ENCODE measurements at places on chromosomes 7 and 10.

- DNase-seq, result no peak
Measured at GRCh38 chr7:142774826-142775225, 4.1 kb downstream of the PRSS2 start.

DNA sequence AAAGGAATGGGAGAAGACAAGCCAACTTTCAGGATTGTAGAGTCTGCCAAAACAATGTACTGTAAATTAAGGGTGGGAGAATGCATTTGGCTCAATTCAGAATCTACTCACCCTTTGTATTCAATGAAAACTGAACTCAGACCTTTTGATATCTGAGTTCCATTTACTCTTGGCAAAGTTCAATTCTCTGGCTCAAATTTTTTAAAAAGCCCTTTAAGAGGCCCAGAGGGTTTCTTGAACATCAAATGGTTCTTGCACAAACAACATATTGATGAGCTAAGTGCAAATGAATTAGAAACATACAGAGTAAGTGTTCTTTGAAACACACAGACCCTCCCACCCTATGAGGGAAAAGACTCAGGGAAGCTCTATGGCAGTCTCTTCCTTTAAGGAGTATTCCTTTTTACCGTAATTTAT lies 5.2 kb upstream of the XPNPEP1 start:
- no peak for DNase-seq

- DNase-seq, result no peak
Measured at GRCh38 chr10:109343293-109343692, 580.0 kb downstream of the XPNPEP1 start.

GRCh38 chr7:91446819-91447218 lies 182.6 kb downstream of the FZD1 start:
- no peak for DNase-seq

GRCh38 chr10:80171248-80171660 lies 34.1 kb downstream of the ANXA11 start:
- no peak for DNase-seq

- DNase-seq, result no peak
Measured at GRCh38 chr10:70613941-70614340, 11.4 kb upstream of the PRF1 start.

- no peak for DNase-seq
Measured at GRCh38 chr10:61852261-61852660, 49.2 kb upstream of the ARID5B start.

DNA sequence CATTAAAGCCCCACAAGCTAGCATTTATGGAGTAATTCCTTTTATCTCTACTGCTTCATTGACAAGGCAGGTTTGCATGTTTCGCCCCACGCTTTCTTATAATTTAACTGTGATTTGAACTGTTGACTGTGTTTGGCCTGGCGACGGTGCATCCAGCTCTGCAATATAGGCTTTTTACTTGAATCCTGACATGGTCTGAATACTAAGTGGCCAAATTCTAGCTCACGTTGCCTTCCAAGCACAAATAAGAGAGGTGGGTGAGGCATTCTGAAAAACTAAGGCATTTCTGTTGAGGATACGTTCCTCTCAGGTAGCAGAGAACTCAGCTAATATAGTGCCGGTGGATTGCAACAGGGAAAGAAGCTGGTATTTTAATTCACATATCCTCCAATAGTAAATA lies 61.8 kb downstream of the NRP1 start:
- DNase-seq, result no peak

- no peak for DNase-seq
Measured at GRCh38 chr10:74153676-74154075, 2.7 kb downstream of the ADK start.

- no peak for DNase-seq
Measured at GRCh38 chr7:16838386-16838785, 33.6 kb upstream of the AGR2 start.

DNA sequence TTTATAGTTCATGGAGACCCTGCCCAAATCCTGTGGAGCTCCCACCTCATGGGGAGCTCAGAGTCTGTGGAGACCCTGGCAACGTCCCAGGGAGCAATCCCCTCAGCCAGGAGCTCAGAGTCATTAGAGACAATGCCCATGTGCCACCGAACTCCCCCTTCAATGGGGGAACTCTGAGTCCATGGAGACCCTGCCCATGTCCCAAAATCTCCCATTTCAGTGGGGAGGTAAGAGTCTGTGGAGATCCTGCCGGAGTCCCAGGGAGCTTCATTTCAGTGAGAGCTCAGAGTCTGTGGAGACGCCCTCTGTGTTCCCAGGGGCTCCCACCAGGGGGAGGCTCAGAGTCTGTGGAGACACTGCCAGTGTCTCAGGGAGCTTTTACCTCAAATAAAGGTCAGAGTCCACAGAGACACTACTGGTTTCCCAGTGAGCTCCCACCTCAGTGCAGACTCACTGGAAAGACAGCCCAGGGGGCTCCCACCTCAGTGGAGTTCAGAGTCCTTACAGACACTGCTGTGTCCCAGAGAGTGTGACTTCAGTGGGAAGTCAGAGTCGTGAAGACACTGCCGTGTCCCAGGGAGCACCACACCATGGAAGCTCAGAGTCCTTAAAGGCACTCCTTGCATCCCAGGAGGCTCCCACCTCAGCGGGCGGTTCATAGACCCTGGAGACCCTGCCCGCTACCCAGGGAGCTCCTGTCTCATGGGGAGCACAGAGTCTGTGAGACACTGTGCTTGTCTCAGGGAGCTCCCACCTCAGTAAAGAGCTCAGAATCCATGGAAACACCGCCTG lies 5.0 kb downstream of the MYO1G start:
- DNase-seq, result peak; percentile 41

- DNase-seq, result no peak
Measured at GRCh38 chr10:19120381-19120908, 71.8 kb downstream of the MALRD1 start.

GRCh38 chr10:37885850-37886249 lies 28.4 kb upstream of the ZNF248 start:
- DNase-seq, result no peak

- DNase-seq, result no peak
Measured at GRCh38 chr7:155346285-155346684, 48.6 kb downstream of the INSIG1 start.

- no peak for DNase-seq
Measured at GRCh38 chr10:50322077-50322476, 70.8 kb upstream of the ASAH2 start.

DNA sequence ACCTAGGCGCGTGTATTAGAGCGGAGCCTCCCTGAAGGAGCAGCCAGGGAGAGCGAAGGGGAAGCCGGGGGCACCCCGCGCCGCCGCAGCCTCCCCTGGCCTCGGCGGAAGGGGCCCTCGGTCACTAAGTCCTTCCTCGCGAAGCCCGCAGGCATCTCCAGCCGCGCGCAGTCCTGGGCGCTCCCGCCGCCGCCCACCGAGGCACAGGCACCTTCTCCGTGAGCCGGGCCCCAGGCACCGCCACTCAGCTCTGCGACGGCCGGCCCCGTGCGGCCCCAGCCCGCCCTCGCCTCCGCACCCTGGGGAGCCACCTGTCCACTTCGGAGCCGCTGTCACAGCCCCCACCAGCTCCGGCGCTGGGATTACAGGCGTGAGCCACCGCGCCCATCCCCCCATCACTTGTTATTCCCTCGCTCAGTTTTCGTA lies 80.8 kb downstream of the ZNF467 start:
- no peak for DNase-seq

- no peak for DNase-seq
Measured at GRCh38 chr7:30465046-30465810, 13.4 kb downstream of the NOD1 start.

DNA sequence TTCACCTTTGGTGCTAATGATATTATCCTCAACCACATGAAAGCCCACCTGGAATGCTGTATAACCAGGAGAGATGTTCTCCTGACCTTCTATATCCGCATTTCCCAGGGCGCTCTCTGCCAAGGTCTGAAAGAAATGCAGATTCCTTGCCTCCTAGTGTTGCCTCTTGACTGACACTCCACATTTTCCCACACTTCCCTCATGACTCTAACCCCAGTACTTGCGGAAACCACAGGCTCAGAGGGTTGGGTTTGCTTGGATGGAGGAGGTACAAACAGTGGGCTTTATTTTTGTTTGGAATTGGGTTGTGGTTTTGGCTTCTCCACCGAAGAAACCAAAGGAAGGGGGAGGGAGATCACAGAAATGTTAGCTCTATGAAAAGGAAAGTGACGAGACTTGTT lies 222.9 kb upstream of the CELF2 start:
- no peak for DNase-seq

GRCh38 chr7:127387974-127388373 lies 4.5 kb downstream of the ZNF800 start:
- DNase-seq, result no peak

DNA sequence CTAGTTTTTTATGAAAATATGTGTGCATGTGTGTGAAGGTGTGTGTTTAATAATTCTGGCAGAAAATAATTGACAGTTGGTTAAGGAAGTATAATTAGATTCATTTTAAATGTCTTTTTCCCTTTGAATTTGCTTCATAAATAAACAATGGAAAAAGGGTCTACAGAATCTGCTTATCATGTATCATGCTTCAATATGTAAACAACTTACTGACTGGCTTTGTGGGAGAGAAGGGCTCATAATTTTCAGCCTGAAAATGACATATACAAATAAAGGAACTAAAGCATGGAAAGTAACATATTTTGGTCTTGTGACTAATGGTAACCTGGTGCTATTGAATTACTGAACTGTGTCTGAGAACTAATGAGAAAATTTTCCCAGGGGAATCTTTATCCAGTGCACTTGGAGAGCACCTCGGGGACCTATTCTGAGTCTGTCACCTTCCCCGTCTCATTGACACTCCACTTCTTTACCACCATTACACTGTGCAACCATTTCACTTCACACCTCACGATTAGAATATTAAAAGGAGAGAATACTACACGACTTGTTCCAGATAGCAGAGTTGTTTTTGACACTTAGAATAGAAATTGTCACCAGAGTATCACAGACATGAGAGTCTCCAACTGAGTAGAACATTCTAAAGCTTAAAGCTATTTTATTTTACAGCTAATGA lies 298.6 kb downstream of the TFEC start:
- no peak for DNase-seq

GRCh38 chr10:28838908-28839307 lies 161.6 kb downstream of the BAMBI start:
- no peak for DNase-seq

DNA sequence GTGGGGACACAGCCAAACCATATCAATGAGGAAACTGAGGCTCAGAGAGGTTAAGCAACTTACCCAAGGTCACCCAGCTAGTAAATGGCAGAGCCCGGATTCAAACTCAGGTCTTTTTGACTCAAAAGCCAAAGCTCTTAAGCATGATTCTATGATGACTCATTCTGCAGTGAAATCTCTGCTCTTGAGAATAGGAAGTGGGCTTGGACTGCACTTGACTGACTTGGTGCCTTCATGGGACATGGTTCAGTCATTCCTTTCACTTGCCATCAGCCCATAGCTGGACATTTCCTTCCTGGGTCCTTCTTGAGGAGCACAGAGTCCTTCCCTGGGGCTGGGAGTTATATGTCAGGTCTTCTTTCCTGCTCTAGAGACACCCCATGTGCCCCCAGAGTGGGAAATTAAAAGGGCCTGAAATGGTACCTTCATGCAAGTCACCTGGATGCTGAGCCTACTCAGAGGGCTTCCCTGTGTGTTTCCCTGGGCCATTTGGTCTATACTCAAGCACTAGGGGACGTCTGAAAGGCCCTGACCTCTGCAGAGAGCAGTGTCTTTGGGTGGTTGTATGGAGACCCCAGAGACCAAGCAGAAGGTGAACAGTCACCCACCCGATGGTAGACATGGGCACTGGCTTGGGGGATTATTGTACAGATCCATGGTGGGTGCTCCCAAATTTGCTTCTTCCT lies 62.4 kb upstream of the SDK1 start:
- DNase-seq, result no peak

GRCh38 chr7:5448378-5449037 lies 24.9 kb upstream of the TNRC18 start:
- no peak for DNase-seq

DNA sequence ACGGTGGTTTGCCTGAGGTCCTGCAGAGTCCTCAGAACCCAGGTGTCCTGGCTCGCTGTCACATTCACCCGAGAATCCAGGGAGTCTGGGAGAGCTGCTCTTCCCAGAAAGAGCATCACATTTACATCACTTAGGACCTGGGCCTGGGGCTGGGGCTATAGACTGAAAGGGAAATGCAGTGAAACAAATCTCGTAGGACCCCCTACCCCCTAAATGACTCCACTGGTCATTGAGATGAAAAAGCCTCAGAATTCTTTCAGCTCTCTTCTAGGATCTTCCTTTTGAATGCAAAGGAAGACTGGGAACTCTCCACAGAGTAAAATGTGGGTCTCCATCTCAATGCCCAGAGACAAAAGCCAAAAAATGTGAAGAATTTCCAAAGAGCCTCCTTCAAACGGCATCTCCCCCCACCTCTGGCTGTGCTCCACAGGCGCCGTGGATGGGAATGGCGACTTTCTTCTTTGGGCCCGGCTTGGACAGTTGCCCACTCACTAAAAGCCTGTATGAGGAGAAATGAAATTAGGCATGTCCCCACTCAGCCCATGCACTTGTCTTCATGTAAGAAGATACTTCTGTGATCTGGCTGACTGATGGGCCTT lies 49.0 kb upstream of the PODXL start:
- no peak for DNase-seq

DNA sequence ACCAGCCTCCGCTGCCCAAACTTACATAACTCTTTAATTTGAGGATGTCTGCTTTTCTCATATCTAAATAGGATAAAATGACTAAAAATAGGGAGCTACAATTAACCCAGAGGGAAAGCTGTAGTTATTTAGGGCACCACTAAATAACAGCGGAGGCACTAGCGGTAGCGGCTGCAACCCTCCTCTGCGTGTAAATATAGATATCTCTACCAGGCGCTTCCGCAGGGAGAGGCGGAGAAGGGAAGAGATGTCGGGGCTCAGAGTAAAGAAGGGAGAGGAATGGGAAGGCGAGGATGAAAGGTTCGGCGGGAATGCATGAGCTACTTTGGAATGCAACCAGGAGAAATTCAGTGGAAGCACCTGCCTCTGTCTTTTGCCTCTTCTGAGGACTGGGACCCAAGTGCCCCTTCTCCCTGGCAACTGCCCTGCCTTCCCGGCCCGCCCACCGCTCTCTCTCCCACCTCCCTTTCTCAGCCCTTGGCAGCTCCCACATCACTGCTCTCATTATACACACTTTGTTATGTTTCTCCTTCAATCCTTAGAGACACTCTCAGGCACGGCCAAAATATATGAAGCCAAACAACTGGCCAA lies 698.3 kb downstream of the PARD3 start:
- no peak for DNase-seq

DNA sequence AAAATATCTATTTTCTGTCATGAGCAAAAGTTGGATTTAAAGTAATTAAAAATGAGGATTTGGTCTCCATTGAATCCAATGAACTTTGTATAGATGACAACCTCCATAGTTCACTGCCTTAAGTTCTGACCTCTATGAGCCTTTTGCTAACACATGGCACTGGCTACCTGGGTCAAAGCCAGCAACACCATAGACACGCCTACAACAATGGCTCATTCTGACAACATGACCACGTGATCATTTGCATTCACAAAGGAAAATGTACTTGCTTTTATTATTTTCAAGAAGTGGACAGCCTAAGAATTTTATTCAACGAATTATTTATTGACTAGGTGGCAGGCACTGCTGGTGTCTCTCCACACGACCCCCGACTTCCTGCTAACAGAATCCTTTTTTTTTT lies 90.6 kb downstream of the CARD11 start:
- no peak for DNase-seq

Data from stimulated activated CD8-positive, alpha-beta memory T cell treated with anti-CD3 and anti-CD28 coated beads, Interleukin-15, amount 100 ng/mL, for 1 hour (primary cell).